COLO829 (cell line): ENCODE measurements at places on chromosomes 2 and 18.

GRCh38 chr2:85435220-85435958 is 16.9 kb downstream of the SH2D6 start:
- no peak for DNase-seq

DNA sequence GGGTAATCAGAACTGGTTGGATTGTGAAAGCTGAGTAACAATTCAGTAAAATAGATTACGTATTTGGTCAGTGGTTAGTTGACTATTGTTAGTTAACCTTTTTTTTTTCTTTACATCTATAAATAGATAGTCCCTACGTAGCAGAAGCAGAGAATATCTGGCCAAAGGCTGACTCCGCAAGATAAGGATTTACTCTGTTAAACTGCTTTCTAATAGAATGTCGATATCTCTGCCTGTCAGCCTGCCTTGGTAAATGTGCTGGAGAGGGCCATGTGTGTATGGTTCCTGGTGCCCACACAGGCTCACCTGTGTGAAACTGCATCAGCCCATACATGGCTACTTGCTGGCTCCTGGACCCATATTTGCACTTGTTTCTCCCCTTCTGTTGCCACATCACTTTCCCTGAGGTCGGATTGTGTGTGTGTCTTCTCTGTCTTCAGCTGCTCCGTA is 94.4 kb downstream of the CRIM1 start:
- DNase-seq, result no peak

DNA sequence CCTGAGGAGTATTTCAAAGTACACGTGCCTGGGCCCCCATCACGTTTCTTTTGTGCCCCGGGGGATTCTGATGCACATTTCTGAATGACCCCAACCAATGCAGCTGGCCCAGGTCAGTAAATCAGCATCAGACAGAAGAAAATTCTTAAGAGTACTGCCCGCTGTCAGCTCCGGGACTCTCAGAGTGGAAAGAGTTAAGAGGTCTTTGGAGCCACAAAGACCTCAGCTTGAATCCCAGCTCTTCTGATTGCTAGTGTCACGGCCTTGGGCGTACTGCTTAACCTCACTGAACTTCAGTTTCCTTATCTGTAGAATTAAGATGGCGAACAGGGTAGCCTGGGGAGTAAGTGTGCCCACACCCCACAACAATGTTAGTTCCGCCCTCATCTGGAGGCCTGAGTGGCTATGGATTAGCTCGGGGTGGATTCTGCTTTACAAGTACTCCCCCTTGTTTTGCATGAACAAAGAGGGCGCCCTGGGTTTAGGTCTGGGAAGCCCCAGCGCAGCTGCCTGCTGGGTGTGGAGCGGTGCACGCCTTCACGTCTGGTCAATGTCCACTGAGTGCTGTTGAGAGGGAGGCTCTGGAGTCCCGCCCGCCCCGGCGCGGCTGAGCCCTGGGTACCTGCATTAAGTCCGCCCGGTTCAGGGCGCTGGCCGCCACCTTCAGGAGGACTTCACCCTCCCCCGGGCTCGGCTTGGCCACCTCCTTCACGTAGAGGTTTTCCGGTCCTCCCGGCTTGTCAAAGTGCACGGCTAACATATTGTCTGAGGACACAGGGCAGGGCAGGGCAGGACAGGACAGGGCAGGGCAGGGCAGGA is 858 bp downstream of the TP53I3 start:
- peak; percentile 31 for DNase-seq

GRCh38 chr2:55718165-55719008 is 24.7 kb upstream of the PNPT1 start:
- peak; percentile 54 for DNase-seq

GRCh38 chr2:238286987-238287736 is 1.2 kb downstream of the PER2 start:
- no peak for DNase-seq

DNA sequence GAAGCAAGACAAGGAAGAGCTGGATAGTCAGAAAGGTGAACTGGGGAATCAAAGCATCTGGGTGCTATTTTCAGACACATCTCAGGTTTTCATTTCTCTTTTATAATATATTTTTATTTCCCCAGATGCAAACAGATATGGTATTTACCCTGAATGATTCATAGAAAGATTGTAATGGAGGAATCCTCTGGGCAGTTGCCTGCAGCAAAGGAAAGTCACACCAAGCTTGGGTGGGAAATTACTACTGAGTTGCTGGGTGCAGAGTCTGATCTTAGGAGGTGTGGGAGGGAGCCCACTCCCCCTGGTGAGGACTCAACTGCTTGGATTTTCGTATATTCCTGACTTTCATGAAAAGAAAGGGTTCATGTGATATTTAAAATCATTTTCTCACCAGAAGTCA is 2.1 kb downstream of the EFR3B start:
- no peak for DNase-seq

DNA sequence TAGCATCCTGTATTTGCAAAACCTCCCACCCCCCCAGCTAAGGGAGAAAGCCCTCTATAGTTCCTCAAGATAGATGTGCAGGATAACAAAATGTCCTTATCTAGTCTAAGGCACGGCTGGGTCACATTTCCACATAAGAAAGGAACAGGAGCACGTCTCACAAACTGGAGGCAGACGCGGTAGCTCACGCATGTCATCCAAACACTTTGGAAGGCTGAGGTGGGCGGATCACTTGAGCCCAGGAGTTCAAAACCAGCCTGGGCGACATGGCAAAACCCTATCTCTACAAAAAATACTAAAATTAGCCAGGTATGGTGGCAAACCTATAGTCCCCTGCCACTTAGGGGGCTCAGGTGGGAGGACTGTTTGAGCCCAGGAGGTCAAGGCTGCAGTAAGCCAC is 9.3 kb downstream of the SF3B1 start:
- DNase-seq, result no peak

DNA sequence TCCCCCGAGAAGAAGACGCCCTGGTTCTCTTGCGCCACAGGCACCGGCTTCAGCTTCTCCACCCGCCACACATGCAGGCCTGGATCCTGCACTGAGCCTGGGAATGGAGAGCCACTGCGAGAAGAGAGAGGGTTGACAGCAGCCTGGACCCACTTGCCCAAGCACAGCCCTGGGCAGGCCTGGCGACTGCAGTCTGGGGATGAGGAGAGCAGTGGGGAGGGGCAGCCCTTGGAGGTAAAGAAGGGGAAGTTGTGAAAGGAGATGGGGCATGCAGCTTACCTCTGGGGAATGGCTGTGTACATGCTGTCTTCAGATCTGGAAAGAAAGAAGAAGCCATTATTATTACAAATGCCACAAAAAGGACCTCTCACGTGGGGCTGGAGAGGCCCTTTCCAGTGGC is 8.3 kb downstream of the CAPG start:
- no peak for DNase-seq

- no peak for DNase-seq
These were observed 31.1 kb downstream of the HK2 start for GRCh38 chr2:74864728-74865722.

- no peak for DNase-seq
These were observed 130.6 kb downstream of the NXPH2 start for GRCh38 chr2:138649571-138649970.

DNA sequence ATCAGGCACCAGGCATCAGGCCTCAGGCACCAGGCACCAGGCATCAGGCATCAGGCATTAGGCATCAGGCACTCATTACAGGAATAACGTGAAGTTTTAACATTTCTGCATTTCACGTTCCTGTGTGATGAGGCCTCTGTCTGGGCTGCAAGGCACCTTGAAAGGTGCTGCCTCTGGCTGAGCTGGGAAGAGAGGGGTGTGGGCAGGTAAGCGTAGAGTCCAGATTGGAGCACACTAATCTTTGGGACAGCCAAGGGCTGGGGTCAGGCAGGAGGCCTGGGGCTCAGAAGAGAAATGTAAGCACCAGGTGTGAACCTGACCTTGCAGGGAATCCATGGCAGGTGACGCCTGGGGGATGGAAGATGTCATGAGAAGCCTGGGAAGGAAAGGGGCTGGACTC is 25.3 kb upstream of the SNTG2 start:
- no peak for DNase-seq

- DNase-seq, result no peak
These were observed 55.2 kb downstream of the STK39 start for GRCh38 chr2:168191955-168192785.

GRCh38 chr18:31965316-31965970 is 22.5 kb upstream of the TRAPPC8 start:
- DNase-seq, result no peak

GRCh38 chr2:175690113-175690837 is 311.8 kb downstream of the LNPK start:
- DNase-seq, result no peak
